Calu3 (cell line): ENCODE measurements at places on chromosomes 16 and 17.

- DNase-seq = no peak
Observed at GRCh38 chr17:21164620-21165019, 37.9 kb downstream of the DHRS7B start.

GRCh38 chr17:14454746-14455145 lies 153.9 kb downstream of the HS3ST3B1 start:
- DNase-seq = no peak

DNA sequence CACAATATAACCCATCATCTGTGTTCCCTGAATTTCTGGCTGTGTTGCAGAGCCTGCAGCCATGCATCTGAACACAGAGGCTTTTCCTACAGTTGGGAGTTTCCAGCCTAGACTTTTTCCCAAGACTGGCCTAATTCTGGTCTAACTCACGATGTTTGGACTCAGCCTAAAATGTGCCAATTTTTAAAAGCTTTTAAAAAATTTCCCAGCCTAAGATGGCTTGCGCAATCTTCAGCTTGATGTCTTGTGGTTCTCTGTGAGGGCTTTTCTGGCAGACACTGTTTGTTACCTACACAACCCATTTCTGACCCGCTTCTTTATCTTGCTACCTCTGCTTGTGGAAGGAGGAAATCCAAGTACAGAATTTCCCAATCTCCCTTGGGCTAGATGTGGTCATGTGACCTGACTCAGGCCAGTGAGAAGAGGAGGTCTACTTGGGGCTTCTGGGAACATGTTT lies 72.7 kb upstream of the GAS7 start:
- DNase-seq = no peak

GRCh38 chr17:81518113-81518784 lies 5.7 kb upstream of the ACTG1 start:
- peak; percentile 58 for DNase-seq

DNA sequence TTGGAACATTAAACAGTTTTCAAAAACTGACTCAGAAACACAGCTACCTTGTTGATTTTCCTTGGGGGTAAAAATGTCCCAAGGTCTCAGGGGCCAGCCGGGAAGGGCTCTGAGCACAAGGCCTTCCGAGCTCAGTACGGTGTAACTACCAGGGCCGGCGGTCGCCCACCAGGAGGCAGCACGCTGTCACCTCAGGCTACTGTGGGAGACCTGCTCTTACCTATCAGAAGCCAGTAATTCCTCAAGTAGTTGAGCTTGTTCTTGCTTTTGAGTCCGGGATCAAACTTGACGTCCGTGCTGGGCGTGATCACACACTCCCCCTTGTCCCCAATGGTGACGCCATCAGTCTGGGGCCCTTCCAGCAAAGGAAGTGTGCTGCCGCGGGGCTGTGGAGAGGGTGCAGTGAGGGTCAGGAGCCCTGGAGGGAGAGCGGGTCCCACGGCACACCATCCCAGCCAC lies 43.4 kb upstream of the ICAM2 start:
- peak; percentile 49 for DNase-seq

DNA sequence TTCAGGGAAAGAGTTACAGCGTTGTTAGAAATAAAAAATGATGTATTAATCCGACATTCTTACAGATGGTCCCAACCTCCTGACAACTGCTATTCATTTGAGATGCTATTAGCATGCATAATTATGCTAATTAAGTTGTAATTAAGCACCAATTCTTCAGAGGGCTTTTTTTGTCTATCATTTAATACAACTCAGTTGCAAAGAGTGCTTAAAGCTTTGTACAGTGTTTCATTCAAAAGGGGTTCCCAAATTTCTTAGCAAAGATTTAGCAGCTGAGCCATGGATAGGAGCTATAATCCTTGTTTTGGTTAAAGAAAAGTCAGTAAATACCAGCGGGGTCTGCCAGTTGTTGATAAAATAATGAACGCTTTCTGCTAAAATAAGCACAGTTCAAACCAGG lies 150.7 kb upstream of the DYNLRB2 start:
- no peak for DNase-seq

DNA sequence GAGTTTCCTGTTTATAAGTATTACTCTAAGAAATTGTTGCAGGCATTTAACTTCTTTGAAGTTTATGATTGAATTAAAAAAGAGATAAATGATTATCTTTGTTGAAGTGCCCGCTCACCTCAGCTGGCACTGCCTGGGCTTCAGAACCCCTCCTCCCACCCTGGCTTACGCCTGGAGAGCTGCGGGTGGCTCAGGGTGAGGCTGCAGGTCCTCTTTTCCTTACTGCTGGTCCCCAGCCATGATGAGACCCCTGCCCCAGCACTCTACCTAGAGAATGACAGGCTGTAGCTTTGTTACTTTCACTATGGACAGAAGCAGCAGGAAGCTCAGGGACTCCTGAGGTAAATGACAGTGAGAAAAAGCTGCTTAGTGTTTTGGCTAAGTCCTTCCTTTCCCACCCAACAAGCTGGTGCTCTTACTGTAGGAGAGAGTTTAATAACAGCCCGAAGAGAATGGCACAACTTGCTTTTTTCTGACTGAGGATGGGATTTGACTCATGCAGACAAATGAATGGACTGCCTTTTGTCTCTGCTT lies 62.1 kb downstream of the EPN2 start:
- DNase-seq = no peak

DNA sequence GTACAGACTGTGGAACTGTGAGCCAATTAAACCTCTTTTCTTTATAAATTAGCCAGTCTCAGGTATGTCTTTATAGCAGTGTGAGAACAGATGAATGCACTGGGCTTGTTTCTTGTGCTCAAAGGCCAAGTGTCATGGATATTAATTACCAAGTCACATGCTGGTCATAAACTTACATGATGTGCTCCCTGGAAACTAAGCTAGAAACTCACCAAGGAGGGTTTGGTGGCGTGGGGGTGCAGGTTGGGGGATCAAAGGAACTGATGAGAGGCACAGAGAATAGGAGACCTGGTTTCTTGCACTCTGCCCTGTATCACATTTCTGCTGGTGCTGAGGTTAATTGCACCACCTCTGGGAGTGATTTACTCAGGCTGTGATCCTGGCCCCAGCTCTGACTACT lies 31.2 kb upstream of the TMC5 start:
- DNase-seq = no peak

- no peak for DNase-seq
Observed at GRCh38 chr17:83175119-83175821, 95.9 kb downstream of the METRNL start.

DNA sequence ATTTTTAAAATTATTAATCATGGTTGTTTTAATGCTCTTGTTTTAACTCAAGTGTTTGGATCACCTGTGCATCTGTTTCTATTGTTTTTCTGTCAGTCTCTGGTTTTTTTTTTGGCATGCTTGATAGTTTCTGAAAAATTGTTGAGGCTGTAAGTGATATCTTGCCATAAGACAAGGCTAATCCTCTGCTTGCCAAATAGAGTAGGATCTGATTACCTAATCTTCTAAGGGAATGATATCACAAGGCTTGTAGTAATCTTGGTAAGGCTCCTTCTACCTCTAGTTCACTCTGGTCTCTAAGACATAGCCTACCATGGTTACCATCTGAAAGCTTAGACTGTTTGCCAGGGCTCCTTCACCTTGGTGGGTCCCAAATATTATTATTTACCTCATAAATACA lies 81.0 kb downstream of the ATF7IP2 start:
- no peak for DNase-seq

GRCh38 chr17:20206068-20206467 lies 196.9 kb downstream of the SPECC1 start:
- DNase-seq = peak; percentile 21

GRCh38 chr16:72467157-72467759 lies 295.3 kb upstream of the PMFBP1 start:
- DNase-seq = peak; percentile 26

DNA sequence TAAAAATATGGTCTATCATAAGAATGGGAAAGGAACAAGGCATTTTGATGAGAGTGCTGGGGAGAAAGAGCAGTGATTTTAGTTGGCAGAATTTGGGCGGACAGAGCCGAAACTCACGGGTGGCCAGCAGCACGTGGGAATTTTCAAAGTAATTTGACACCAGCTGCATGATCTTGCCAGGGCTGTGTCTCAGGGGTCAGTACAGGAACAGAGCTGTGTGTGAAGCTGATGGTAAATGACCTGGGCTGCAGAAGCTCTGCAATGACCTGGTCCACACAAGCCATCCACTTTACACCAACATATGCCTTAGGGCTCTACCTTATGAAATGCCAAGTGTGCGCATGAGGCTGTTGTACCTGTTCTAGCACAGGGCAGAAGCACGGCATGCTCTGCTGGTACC lies 112.0 kb downstream of the ZFHX3 start:
- DNase-seq = no peak

GRCh38 chr17:49694847-49695697 lies 12.7 kb downstream of the SLC35B1 start:
- DNase-seq = peak; percentile 75
